ENCODE measurements at places on chromosomes 2 and 18.

GRCh38 chr2:138711812-138712211, 68.4 kb downstream of the NXPH2 start:
- no peak for DNase-seq

DNA sequence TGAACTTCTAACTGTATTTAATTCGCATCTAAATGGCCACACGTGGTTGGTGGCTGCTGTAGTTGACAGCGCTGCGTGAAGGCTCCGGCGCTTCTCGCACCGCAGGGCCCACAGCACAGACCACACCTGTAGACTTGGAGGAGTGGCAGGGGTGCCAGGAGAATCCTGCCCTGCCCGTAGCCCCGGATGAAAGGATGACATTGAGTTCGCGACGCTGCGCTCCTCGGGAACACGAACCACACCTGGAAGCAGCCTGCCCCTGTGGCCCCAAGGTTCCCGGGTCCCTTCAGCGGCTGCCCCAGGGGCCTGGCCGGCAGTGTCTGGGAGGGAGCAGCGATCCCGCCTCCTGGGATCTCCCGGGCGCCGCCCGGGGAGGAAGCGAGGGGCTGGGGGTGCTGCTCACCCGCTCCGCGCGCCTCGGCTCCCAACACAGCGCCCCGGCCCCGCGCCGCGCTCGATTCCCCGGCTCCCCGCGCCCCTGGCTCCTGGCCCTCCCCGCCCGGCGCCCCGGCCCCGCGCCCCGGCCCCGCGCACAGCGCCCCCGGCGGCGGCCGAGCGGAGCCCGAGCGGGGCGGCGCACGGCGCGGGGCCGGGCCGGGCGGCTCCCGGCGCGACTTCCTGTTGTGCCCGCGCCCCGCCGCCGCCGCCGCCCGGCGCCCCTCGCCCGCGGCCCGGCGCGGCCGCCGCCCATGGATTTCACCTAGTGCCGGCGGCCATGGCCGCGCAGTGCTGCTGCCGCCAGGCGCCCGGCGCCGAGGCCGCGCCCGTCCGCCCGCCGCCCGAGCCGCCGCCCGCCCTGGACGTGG, at the start of gene RNPEPL1:
Gene RNPEPL1 (plus strand): TSS at position 613 of the 806 bp plus-strand sequence. CDS start 103 bp downstream, at position 716.
- DNase-seq, result no peak

GRCh38 chr18:6798896-6799295, 69.4 kb downstream of the ARHGAP28 start:
- no peak for DNase-seq

DNA sequence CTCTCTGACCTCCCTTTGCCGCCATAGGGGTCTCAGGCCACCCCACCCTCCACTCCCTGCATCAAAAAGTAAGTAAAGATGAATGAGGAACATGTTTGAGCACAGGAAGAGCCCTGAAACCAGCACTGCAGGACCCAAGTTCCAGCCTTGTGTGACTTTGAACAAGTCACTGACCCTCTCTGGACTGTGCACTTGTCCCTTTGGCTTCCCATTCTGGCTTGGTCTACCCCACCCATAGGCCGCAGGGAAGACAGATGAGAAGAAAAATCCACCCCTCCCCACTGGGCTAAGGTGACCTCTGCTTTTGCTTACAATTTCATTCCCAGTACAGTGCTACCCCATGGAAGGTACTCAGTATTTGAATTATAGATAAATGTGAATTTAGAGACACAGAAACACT, 43.8 kb downstream of the TMEM17 start:
- no peak for DNase-seq

DNA sequence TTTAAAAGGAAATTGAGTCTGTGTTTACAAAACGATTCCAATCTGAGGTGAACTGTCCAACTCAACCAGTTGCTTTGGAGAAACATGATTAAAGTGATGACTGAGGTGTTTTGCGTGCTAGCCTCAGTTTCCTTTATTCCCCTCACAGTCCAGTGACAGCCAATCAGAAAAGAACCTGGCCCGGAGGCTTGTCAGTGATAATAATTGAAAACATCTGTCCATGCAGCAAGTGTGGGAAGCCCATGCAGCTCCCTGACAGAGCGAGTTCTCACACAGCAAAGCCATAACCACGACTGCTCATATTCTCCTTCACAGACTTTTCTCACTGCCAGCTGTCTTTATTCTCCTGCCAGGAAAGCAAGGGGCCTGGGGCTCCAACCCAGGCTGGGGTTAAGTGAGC, 613.4 kb downstream of the ARHGAP15 start:
- DNase-seq, result no peak

DNA sequence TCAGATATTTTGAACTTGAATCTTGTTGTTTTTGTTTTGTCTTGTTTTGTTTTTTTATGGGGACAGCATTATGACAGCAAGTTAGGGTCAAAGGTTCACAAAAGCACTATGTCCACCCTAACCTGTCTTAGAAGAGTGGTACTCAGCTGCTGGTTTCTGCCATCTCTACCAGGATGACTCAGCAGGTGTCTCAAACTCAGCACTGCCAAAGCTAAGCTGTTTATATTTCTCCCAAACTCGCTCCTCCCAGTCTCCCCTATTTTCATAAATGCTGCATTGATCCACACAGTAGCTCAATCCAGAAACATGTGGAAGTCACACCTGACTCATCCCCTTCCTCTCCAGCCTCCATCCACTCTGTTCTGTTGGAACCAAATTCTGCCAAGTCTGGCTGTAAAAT, 134.9 kb downstream of the ZBTB7C start:
- no peak for DNase-seq

DNA sequence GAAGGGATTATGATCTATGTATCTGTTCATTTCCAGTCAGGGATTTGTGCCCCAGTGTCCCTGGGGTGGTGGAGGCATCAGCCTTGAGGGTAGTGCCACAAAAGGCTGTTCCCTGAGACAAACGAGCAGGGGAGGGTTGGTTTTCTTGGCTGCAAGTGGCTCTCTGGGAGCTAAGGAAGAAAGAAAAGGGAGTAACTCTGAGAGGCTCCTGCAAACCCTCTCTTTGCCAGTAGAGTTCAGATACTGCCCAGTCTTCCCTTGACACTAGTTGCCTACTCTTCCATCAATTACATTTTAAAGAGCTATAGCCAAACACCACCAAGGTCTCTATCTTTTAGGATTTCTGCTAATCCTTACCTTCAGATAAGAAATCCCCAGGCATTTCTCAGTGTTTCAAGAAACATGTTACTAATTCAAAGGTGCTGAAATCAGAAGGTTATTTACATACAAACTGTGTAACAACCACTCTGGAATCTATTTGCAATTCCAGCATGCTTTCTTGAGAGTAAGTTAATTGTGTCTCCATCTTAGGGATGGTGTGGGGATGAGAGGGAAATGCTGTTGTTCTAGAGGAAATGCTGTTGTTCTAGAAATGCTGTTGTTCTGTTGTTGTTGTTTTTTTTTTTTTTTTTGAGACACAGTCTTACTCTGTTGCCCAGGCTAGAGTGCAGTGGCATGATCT, 18.7 kb upstream of the KCTD1 start:
- DNase-seq, result no peak

DNA sequence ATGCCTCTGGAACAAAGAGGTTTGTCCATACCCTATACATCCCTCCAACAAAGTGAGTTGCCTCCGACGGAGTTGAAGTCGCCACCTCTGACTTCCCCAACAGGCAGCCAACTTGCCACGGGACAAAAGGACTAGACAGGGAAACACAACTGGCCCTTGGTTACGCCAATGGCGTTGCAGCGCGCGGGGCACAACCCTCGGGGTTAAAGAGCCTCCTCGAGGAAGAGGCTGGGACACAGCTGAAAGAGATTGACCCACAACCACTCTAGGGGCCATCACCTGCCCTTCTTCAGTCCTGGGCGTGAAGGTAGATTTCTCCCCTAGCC, 545 bp downstream of the GTF3C2 start:
- no peak for DNase-seq

- no peak for DNase-seq
Measured at GRCh38 chr2:28528206-28528605, 32.3 kb downstream of the PLB1 start.

GRCh38 chr18:27075828-27076227, 109.3 kb downstream of the CHST9 start:
- DNase-seq, result no peak

- DNase-seq, result no peak
Measured at GRCh38 chr2:25805987-25806386, 72.3 kb downstream of the ASXL2 start.
